ENCODE measurements at places on chromosomes 1 and 21.

DNA sequence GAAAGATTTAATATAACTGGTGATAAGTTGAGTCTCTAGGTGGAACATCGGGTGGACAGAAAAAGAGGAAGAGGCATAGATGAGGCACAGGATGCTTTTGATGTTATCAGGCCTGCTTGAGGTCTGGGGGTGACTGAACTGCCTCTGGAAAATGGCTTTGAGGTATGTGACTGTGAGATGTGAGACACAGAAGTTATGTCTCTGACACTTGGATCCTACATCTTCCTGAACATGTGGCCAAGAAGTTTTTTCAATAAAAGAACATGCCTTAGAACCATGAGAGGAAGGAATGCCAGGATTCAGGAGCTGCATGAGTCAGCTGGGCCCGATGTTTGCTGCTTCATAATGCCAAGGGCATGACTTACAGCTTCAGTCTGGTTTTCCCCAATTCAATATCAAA is 11.5 kb upstream of the AIM2 start:
- no peak for DNase-seq

GRCh38 chr1:47788761-47789160 is 208.4 kb downstream of the TRABD2B start:
- DNase-seq = no peak

DNA sequence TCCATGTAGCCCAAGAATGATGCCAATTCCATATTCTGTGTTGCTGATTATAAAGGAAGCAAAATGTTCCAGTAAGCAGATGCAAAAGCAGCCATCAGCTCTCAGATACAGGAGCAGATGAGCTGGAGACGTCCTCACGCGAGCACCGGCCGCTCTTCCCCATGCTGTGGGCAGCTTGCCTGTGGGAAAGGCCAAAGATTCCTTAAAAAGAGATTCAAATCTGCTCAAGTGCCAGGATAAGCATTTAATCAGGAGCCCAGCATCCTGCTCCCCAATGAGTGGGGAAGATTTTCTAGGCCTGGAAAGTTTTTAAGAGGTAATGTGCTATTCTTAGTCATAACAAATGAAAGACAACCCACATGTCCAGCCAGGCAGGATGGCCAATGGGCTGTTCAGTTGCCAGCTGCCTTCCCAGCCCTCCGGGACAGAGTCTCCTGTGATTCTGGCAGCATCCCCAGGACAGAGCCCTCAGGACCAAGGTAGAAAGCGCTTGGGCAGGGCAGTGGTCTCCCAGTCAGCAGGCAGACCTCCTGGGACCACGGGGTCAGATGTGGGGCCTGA is 108.2 kb upstream of the TMPRSS2 start:
- no peak for DNase-seq

DNA sequence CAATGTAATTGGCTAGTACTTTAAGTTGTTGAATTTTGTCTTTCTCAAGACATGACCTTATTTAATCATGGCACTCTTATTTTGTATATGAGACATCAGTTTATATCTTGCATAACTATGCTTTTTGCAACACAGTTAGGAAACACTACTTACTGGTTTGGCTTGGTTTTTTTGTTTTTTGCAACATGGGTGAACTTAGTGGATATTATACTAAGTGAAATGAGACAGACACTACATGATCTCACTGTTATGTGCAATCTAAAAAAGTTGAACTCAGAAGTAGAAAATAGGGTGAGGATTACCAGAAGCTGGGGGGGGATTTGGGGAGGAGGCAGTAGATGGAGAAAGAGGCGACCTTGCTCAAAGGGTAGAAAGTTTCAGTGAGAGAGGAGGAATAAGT is 132.1 kb downstream of the PLA2G4A start:
- DNase-seq = no peak

DNA sequence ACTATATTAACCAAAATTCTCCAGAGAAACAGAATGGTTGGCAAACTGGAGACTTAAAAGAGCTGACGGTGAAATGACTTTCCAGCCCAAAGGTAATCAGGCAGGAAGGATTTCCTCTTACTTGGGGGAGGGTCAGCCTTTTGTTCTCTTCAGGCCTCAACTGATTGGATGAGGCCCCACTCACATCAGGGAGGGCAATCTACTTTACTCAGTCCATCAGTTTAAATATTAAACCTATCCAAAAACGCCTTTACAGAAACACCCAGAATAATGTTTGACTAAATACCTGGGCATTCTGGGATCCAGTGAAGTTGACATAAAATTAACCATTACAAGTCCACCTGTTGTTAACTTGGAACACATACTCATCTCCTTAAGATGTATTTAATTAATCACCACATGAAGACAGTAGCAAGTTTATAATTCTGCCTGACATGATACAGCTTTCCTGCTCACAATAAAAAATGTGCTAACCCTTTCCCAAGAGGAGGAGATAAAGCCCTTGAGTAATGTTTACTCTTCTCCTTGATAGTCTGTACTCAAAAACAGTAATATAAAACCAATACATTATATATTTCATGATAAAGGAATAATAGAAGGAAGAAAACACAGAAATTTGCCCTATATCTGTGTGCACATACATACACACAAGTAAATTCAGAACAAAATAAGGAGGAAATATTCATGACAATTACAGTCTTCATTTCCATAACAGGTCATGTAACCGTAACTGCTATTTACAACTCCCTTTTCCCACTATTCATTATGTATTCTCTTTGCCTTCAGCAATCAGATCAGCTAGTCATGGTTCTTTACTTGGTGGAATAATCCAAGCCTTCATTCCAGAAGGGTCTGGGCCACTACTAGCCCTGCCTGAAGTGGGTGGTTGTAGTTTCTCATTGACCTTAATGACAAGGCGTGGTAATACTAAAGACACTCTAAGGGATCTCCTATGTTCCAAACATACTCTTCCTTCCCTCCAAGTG is 107.5 kb upstream of the RUNX1 start:
- no peak for DNase-seq

GRCh38 chr1:181712711-181713110 is 229.4 kb downstream of the CACNA1E start:
- no peak for DNase-seq

DNA sequence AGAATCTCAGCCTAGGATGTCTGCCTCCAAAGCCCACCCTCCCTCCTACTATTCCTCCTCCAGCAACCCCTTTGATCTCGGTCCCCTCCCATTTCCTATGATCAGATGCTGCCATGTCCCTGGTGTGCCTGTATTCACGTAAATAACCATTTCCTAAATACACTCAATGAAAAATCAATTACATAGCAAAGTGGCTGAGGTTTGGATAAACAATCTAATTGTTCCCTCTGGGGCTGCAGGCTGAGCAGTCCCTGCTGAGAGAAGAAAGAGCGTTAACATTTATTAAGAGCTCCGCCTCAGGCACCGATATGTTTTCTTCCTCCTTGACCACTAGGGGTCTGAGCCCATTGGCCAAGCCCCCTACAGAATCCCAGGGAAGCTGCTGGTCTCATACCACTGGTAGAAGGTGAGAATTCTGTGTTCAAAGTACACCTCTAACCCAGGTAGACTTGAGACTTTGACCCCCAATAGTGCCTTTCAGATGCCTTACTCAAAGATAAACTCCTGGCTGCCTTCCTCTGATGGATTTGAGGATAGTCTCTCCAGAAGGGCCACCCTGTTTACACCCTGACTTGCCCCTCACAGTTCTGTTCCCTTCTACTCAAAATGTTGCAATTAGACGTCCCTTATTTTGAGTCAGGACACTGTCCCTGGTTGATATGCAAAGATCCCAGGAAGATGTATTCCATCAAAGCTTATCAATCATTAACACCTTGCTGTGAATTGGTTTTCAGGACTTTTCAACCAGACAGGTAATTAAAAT is 33.9 kb upstream of the CAMK1G start:
- no peak for DNase-seq

- DNase-seq = peak; percentile 16
Measured at GRCh38 chr1:206658264-206658980, 23.1 kb downstream of the DYRK3 start.

- DNase-seq = no peak
Measured at GRCh38 chr21:29301691-29302090, 3.0 kb downstream of the BACH1 start.

DNA sequence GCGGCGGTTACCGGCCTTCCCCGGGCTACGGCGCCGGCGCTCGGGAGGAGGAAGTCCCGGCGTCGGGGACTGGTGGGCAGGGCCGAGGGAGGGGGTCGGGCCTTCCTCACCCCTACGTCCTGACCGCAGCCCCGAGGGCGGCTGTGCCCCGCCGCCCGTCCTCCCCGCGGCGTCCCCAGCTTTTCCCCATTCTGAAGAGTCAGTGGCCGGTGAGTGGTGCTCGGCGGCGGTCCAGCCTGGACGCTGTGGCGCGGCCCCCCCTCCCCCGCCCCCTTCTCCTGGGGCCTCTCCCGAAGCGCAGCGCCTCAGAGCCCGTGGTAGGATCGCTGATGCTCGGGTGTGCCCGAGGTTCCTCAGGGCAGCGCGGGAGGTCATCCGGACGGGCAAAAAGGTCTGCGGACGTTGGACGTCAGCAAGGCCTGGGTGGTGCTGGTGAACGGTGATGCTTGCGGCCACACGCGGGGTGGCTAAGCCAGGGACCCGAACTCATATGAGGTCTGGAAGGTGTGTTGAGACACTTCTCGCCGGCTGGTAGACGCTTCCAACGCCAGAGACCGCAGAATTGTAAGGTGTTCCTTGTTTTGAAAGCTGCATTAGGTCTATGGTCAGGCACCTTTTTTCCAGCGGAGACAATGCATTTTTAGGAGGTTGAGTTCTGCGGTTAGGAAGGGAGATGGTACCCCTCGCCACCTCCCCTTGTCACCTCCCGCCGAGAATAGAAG is 725 bp downstream of the SLC25A33 start:
- DNase-seq = peak; percentile 41

GRCh38 chr1:233554037-233554436 is 59.9 kb upstream of the KCNK1 start:
- DNase-seq = no peak

- no peak for DNase-seq
Measured at GRCh38 chr1:213266983-213267772, 216.1 kb downstream of the RPS6KC1 start.

GRCh38 chr1:3775490-3776230 is 3.1 kb downstream of the SMIM1 start:
- DNase-seq = no peak

GRCh38 chr1:67171574-67171955 is 5.3 kb downstream of the IL23R start:
- DNase-seq = no peak

DNA sequence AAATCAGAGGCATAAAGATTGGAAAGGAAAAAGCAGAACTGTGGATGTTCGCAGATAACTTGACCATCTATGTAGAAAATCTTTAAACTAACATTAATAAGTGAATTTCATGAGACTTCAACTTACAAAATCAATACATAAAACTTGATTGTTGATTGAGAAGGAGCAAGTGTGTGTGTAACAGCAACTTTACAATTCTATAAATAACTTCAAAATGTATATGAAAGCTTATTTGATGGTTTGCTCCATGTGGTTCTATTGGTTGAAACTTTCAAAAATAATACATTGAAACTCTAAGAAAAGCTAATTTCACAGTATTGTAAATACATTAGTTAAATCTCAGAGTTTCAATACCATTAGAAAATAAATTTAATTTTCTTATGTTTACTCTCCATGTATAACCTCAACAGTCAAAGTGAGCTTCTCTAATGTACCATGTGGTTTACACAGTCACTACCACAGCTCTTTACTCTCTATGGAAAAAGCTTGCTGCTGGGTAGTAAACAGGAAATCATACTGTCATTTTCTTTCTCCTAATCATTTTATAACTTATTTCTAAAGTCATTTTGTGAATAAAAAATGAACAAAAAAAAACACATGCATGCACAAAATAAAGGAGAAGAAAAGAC is 12.0 kb downstream of the AKT3 start:
- no peak for DNase-seq

- DNase-seq = no peak
Measured at GRCh38 chr1:8945568-8945967, at the start of gene CA6. Gene CA6 (plus strand): TSS chr1:8945868. CDS start chr1:8945887, 19 bp downstream.

- DNase-seq = no peak
Measured at GRCh38 chr1:30471307-30471706, 252.1 kb downstream of the MATN1 start.

GRCh38 chr1:9577423-9577822 is 11.3 kb upstream of the TMEM201 start:
- no peak for DNase-seq

DNA sequence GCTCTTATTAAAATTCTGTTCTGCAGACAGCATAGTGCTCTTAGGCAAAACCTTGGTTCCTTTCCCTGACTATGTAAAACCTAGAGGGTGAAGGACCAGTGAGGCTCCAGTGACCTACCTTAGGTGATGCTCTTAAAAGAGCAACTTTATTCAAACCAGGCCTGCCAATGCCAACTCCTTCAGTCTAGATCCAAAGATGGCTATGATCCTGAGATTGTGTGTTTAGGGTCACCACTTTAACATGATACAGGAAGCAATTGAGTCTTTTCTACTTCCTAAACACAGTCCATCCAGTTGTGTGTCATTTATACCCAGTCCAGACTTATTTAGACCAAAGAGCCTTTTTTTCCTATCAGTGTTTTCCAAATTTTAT is 10.8 kb downstream of the MCL1 start:
- DNase-seq = no peak

- DNase-seq = no peak
Measured at GRCh38 chr1:74969566-74970135, 164.5 kb upstream of the LHX8 start.

- DNase-seq = no peak
Measured at GRCh38 chr1:7856345-7856744, 3.5 kb upstream of the UTS2 start.

- DNase-seq = no peak
Measured at GRCh38 chr1:87393445-87394085, 64.9 kb downstream of the LMO4 start.

GRCh38 chr1:39632682-39633417 is 6.6 kb downstream of the HEYL start:
- no peak for DNase-seq

DNA sequence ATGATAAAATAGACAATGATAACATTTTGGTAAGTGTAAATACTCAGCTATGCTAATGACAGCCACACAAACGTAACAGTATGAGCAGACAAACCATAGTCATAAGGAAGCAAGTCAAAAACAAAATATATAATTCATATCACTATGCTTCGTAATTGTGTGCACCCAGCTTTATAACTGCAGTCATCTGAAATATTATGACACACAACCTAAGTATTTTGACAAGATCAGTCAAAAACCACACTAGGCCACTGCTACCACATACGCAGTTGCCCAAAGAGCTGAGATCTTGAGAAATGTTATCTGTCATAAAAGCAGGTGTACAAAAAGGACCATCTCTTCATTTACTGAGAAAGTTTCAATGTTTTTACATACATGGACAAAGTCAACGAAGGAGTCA is 26.0 kb downstream of the RNASEL start:
- no peak for DNase-seq

DNA sequence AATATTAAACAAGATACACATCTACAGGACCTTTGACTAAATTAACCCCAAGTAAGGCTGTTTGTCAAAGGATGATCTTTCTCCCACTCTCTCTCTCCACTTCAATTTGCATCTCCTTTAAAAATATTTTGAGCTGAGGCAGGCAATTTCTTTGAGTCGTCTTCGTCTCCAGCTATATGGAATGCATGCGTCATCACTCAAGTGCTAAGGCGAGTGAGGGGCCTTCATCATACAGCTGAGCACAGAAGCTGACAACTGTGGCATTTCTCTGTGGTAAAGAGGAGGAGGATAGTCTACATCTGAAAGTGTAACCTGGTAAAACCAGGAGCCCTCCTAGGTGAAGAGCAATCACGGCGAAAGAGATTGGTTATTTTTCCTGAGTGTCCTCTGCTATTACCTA is 7.6 kb downstream of the EPHX4 start:
- DNase-seq = no peak

- no peak for DNase-seq
Measured at GRCh38 chr1:76006234-76006633, 68.3 kb upstream of the ST6GALNAC3 start.

Measured in stimulated activated CD4-positive, alpha-beta T cell treated with anti-CD3 and anti-CD28 coated beads, Interleukin-1b, Interleukin-23, amount 100 ng/mL, for 24 hours (primary cell).